Spinal cord (tissue), 10 donors: ENCODE measurements at places on chromosomes 4 and X.

GRCh38 chrX:22963196-22963595, 36.6 kb upstream of the DDX53 start:
- no peak for DNase-seq
- no peak overlapping the region for H3K4me3 ChIP-seq
- H3K4me1 ChIP-seq = no peaks in the 10 kb centered on the region
- no peak overlapping the region for H3K27ac ChIP-seq
- H3K36me3 ChIP-seq = no peaks in the 10 kb centered on the region

- no peak overlapping the region for H3K27ac ChIP-seq
- no peak for DNase-seq
- no peak overlapping the region for H3K4me3 ChIP-seq
Measured at GRCh38 chrX:68387776-68388175, 45.5 kb downstream of the OPHN1 start.

DNA sequence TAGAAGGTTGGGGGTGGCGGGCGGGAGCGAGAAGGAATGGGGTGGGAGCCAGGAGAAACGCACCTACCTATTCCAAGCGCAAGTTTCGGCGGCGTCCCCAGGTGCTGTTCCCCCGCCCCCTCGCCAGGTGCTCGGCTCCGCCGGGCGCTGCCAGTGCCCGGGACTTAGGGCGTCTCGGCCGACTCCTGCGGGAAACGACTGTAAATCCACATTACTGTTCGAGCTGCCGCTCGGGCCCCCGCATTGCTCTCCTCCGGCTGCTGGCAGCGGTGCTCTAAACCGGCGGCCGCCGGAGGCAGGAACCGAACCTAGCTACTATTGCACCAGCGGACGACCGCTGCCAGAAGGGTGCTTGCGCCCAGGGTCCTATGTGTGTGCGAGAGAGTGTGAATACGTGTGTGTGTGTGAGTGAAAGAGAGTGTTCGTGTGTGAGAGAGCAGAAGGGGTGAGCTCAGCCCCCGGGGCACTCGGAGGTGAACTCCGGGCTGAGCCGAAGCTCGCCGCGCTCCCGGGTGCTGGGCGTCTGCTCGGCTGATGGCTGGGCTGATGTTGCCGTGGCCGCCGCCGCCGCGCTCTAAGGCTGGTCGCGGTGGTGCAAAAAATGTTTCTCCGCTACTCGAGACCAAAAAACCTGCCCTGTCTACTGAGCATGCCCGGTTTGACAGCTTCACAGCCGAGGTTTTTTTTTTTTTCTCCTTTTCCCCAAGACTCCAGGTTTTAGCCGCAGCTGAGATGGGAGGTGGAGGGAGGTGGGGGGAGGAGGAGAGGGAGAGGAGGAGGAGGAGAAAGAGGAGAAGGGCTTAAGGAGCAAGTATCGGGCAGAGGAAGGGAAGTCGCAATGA, 115.7 kb upstream of the TEX13C start:
- no peak for DNase-seq
- H3K36me3 ChIP-seq = no peaks in the 10 kb centered on the region
- peaks cover 9% of the 10 kb centered on the region for H3K4me1 ChIP-seq
- H3K4me3 ChIP-seq = peak overlapping the region; percentile 55
- H3K27me3 ChIP-seq = peaks cover 19% of the 10 kb centered on the region

GRCh38 chr4:88333741-88334405, 44.8 kb upstream of the HERC6 start:
- no peaks in the 10 kb centered on the region for H3K4me1 ChIP-seq
- no peak overlapping the region for H3K4me3 ChIP-seq
- DNase-seq = no peak
- no peaks in the 10 kb centered on the region for H3K36me3 ChIP-seq
- H3K27ac ChIP-seq = no peak overlapping the region
